ENCODE measurements at places on chromosomes 7 and 10.

GRCh38 chr7:157685430-157686284 lies 348.9 kb downstream of the DNAJB6 start:
- no peak for DNase-seq

DNA sequence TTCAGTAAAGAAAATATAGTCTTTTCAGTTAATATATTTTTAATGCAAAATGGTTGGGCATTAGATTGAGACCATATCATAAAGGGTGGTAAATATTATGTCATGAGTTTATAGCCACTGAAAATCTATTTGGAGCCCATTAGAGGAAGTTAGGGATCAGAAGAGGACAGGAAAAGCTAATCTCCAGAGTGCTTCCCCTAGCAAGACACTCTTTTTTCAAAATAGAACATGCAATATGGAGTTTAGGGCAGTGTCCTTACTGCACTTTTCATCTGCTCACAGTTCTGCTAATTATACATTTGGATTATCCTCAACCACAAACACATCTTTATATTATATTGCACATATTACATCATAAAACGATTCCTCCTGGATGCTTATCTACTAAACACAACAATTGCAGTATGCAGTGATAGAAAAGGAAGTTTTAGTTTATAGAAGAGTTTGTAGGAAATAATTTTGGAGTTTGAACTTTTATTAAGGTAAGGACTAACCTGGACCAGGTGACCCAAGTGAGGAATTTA lies 159.8 kb downstream of the PHF14 start:
- no peak for DNase-seq

DNA sequence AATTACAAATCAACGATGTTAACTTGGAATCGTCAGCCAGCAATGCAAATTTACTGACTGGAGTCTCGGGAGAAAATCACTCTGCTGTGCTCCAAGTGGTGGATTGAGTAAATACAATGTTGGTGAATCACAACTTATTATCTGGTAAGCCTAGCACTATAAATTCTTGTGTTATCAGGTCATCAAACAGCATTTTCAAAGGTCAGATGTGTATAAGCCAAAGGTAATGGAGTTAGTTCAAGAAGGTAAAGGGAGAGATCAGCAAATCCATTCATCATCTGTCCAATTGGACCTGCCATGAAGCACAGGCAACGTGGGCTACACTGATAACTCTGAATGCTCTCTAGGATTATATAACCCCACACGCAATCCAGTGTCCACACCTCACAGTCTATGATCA lies 13.9 kb downstream of the CUBN start:
- DNase-seq, result no peak

DNA sequence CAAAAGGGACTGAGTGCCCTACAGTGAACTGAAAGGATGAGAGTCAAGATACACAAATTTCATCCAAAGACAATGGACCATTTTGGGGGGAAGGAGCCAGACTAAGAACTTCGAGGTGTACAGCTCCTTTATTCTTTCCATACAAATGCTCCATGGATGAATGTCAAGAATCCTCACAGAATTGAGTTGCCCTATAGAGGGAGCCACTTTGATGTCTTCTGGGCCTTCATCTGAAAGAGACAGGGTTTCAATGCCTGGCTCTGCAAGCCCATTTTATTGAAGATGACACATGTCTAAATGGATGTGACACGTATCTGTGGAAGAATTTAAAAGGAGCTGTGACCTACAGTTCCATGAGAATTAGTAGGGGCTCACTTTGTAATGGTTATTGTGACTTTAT lies 32.0 kb upstream of the NRG3 start:
- no peak for DNase-seq

DNA sequence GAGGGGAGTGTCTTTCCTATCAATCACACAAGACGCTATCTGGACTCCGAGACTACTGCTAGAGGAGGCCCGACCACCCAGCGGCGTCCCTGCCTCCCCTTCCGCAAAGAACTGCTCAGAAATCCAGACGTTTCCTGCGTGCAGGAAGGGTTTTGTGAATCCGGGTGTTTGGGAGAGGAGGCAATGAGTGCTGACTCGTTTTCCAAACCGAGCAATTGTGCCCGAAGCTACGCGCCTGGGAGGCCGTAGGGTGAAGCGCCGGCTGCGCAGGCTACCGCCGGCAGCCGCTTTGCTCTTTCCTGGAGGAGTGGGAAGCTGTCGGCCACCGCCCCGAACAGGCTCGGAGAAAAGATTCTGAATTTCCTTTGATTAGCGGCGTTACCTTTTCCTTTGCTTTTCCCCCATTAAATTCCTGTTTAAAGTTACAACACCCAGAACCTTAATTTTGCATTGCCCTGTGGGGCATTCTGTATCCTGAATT lies 5.3 kb downstream of the VAX1 start:
- no peak for DNase-seq

- DNase-seq, result no peak
These were observed 67.6 kb downstream of the IDE start for GRCh38 chr10:92506336-92506735.

DNA sequence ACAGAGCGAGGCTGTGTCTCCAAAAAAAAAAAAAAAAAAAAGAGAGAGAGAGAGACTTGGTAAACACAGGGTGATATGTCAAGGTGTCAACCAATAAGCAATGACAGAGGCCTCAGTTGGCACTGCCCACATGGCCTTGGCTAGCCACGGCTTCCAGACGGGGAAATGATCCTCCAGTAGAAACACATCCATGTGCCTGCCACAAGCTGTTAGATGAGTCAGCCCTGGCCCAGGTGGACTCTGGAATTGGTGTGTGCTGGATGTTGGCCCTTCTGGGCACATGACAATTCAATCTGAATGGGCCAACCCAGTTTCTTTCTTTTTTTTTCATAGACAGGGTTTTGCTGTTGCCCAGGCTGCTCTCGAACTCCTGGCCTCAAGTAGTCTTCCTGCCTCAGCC lies 13.7 kb downstream of the RFC2 start:
- DNase-seq, result no peak

DNA sequence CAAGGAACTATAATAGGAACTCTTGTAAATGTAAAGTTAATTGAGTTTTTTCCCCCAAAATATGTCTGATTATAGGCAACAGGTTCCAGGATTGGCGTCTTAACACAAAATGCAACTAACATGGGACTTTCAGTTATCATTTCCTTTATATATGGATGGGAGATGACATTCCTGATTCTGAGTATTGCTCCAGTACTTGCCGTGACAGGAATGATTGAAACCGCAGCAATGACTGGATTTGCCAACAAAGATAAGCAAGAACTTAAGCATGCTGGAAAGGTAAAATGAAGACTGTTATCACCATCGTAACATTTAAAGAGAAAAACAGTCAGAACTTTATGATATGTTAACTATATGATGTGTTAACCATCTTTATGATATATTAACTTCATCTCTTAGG lies 63.7 kb downstream of the SP8 start:
- DNase-seq, result no peak

DNA sequence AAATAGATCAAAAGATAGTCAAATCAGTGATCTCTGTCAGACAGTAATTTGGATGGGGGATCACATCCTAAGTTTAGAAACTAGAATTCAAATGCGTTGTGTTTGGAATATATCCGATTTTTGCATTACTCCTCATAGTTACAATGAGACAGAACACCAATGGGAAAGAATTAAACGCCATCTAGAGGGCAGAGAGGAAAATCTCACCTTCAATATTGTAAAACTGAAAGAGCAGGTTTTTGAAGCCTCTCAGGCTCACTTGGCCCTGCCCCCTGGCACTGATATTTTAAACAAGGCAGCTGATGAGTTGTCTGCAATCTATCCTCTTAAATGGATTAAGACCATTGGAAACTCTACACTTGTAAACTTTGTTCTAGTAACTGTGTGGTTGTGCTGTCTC lies 17.7 kb downstream of the FRG2B start:
- no peak for DNase-seq

- no peak for DNase-seq
These were observed 547.5 kb upstream of the FOXK1 start for GRCh38 chr7:4134631-4135030.

GRCh38 chr7:12025246-12025645 lies 185.8 kb upstream of the TMEM106B start:
- no peak for DNase-seq

GRCh38 chr7:118184565-118184940 lies 589 bp downstream of the LSM8 start:
- DNase-seq, result no peak

DNA sequence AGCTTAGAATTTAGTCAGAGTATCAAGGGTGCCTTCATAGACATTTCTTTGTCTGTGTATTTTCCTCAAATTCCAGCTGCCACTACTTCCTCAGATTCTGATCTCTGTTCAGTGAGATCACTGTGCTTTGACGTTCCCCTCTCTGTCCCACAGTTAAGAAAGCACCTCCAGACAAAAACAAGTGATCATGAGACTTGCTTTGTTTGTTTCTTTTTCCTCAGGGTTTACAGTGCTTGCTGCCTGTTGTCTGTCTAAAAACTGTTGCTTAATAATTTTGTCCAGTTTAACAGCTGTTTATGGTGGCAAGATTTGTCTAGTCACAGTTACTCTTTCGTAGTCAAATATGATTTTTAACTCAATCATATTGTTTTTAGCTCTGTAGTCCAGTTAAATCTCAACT lies 29.1 kb downstream of the TRUB1 start:
- no peak for DNase-seq

GRCh38 chr10:116913695-116914094 lies 64.4 kb downstream of the ENO4 start:
- DNase-seq, result no peak

DNA sequence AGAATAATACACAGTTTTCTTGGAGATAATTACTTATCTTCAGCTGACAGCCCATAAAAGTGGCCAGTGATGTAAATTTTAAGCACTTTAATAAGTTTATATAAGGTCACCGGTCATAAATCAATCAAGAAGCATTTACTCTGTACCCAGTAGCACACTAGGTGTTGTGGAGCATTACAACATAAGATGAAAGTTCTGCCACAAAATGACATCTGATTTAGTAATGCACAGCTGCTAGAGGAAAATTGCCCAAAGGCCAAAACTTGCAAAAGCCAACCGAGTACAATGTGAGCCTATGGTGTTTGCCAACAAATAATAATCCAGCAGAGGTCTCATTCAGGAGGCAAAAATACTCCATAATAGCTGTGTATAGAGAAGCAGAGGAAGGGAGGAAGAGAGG lies 63.6 kb downstream of the GPR37 start:
- DNase-seq, result no peak

GRCh38 chr10:16491933-16492332 lies 29.7 kb downstream of the C1QL3 start:
- DNase-seq, result no peak

DNA sequence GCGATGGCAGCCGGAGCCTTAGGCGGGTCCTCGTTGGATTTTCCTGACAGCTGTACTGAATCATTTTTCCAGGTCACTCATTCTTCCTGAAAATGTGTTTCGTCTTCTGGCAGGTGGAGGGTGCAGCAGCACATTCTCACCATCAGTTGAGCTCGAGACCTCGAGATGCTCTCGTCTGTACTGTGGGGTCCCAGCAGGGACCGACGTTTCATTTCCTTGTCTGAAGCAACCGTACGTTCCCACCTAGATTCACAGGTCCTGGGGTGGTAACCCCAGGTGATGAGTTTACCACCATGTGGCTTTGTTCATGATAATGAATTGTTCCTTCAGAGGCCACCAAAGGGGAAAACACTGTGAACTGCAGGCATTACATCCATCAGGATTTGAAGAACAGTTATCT lies 298.5 kb upstream of the FOXK1 start:
- DNase-seq, result no peak

All from effector memory CD4-positive, alpha-beta T cell (primary cell).